ENCODE measurements at places on chromosomes 6 and 20. TPM values are rescaled to one million over a fixed set of nuclear protein-coding genes. Genes with fewer than 3 reads are reported as not detected.

PRDM1 gene
- 8.0 TPM for total RNA-seq

SPACA1 gene
- not detected for total RNA-seq

C6orf136 gene
- 3.0 TPM for total RNA-seq

SMLR1 gene
- total RNA-seq, result not detected

HLA-DRB1 gene
- not detected for total RNA-seq

LRRC73 gene
- total RNA-seq, result 0.30 TPM

MLN gene
- total RNA-seq, result not detected

MANEA gene
- total RNA-seq, result 17.3 TPM

PKIB gene
- 5.9 TPM for total RNA-seq

LY86 gene
- not detected for total RNA-seq

OXT gene
- total RNA-seq, result not detected

RNF182 gene
- 0.30 TPM for total RNA-seq

TFAP2D gene
- not detected for total RNA-seq

TENT5A gene
- total RNA-seq, result 91.7 TPM

PNLDC1 gene
- total RNA-seq, result not detected

SALL4 gene
- total RNA-seq, result 2.0 TPM

TNXB gene
- total RNA-seq, result 0.89 TPM
